ENCODE measurements at places on chromosomes 11 and 22.

- DNase-seq = no peak
These were observed 252.1 kb downstream of the DDX10 start for GRCh38 chr11:108916935-108917334.

DNA sequence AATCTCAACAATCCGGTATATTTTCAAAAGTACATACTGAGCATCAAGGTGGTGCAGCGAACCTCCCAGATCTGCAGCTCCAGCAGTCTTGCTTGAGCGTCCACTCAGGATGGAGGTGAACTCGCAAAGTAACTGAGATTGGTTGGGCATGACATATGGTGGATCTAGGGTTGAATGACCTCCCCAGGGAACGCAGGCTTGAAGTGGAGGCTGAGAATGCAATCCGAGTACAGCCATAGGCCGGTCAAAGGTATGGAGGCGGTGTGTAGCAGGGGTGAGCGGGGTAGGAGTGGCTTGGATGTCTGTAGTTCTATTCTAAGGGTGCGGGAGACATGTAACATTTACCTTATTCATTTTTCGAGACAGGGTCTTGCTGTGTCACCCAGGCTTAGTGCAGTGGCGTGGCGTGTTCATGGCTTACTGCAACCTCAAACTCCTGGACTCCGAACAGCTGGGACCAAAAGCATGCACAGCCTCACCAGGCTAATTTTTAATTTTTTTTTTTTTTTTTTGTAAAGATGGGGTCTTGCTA lies 631 bp upstream of the C22orf39 start:
- no peak for DNase-seq

- DNase-seq = no peak
These were observed 10.8 kb downstream of the PPFIBP2 start for GRCh38 chr11:7524462-7525235.

DNA sequence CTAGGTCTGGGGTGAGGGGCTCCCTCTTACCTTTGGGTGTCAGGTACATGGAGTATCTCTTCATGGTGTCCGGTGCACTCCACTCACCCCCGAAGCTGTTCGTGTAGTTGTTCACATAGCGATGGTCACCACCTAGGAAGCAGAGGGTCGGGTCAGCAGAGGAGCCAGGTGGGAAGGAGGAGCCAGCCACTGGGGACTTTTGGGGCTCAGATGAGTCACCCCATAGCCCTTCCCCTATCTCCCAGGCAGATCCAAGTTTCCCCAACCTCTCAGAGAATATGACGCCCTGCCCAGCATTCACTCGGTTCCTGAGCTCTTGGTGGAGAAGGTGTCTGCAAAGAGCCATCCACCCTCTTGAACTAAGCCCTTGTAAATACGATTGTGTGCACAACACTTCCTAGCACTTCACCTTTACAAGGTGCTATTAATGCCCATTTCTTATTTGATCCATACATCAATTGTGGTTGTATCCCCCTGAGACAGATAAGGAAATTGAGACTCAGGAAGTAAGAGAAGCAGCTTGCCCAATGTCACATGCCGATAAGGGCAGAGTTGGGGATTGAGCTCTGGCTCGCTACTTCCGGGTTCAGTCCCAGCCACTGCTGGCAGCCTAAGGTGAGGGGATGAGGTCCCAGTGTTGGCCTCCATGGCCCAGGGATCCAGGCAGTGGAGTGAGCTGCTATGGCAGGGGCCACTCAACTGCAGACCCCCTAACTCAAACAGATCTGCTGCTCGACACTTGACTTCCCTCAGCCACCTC lies 14.8 kb downstream of the TRIM29 start:
- DNase-seq = no peak

DNA sequence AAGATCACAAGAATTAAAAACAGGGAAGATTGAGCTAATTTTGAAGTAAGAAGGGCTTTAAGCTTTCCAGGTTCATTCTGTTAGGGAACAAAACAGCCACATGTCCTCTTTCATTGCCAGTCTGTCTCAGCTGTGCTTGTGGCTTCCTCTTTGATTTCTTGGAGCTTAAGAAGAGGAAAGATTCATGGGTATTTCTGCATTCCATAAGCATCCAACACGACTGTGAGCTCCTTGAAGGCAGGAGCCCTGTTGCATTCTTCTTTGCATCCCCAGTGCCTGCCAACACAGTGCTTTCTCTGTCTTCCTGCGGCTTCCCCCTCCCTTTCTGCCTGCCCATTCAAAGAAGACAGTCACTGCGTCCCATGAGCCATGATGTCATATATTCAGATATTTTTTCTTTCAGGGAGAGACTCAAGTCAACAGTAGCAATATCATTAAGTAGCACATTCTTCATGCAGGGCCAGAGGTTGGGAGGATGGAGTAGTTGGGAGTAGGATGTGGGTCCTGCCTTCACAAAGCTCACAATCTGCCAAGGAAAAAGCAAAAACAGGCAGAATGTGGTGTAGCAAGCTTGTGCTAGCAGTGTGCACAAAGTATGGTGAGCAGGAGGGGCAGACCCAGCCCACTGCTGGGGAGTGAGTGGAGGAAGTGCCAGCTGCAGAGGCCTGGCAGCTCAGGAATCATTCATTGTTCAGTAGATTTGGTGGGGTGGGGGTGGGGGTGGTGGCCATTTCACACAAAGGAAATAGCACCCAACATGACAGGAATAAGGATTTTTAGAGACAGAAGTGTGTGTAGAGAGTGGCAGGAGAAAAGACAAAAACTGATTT lies 162.1 kb upstream of the RASSF10 start:
- no peak for DNase-seq

GRCh38 chr11:128615076-128615475 lies 27.7 kb upstream of the ETS1 start:
- no peak for DNase-seq

DNA sequence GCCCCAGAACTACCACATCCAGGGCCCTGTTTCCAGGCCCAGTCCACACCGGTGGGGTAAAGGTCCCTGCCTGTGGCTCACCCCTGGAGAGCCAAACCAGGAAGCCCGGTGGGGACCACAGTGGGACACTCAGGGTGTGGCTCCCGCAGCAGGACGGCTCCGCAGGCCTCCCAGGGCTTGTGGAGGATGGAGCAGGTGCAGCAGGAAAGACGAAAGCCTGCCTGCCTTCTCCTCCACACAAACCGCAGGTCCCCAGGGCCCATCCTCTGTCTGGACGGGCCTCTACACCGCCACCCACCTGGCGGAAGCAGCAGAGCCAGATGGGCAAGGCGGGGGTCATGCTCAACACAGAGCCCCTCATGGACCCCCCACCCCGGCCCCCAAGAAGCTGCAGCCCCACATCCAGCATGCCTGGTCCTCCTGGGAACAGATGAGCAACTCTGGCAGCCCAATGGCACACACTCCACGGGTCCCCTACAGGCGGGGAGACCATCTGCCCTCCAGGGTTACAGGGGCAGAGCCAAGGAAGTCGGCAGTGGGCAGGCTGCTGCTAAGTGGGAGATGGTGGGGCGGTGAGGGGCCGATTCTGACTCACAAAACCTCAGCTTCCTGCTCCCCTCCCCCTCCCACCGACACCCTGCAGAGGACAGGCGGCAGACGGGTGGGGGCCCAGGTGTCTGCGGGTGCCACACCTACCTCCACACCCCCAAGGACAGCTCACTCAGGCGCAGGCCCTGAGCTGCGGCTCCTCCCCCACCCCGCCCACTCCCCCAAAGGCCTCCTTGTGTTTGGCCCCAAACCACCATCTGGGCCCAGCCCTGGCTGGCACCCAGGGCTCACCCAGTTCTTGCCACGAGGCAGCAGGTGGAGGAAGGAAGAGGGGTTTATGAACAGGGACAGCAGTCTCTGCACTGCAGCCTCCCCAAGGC lies 5.2 kb downstream of the SBF1 start:
- DNase-seq = peak; percentile 99

DNA sequence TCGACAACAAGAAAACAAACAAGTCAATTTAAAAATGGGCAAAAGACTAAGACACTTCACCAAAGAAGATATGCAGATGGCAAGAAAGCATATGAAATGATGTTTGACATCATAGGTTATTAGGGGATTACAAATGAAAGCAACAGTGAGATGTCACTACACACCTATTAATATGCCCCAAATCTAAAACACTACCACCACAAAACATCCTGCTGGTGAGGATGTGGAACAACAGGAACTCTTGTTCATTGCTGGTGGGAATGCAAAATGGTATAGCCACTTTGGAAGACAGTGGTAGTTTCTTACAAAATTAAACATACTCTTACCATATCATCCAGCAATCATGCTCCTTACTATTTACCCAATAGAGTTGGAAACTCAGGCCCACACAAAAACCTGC lies 29.0 kb downstream of the PRRG4 start:
- no peak for DNase-seq

DNA sequence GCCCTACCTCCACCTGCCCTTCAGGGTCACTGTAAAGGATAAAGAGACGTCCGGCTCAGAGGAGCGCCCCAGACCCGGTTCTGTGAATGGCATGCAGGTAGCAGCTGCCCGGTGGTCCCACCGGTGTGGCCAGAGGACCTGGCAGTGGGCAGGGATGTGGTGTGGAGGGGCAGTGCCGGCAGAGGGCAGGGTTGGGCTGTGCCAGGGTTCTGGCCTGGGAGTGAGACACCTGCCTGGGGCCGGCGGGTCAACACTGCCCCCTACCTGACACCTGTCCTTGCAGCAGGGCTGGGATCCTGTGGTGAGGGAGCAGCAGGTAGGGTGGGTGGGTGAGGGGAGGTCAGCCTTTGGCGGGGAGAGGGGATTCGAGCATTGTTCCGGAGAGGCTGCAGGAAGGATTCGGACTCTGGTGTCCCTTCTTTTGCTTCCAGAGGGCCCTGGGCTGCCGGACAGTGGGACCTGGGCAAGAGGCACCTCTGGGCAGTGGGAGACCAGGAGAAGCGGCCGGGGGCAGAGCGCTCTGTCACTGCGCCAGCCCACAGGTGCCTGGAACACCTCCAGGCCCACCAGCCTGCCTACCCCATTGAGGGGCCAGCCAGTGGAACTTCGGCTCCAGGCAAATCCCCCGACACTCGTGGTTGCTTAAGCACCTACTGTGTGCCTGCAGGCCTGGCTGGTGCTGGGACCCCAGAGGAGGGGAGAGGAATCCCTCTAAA lies 1.6 kb upstream of the PHLDA2 start:
- no peak for DNase-seq

Measured in activated gamma-delta T cell treated with anti-CD3 and anti-CD28 coated beads, Interleukin-2, amount 50 U/mL, for 16 hours (primary cell).